Mesenchymal stem cell (in vitro differentiated cells and primary cell): ENCODE measurements at places on chromosomes 3 and 15.

- DNase-seq: no peak
Measured at GRCh38 chr15:42726114-42726513, 10.8 kb downstream of the CDAN1 start.

- peak; percentile 62 for DNase-seq
Measured at GRCh38 chr15:73022161-73022560, 30.1 kb upstream of the NEO1 start.

DNA sequence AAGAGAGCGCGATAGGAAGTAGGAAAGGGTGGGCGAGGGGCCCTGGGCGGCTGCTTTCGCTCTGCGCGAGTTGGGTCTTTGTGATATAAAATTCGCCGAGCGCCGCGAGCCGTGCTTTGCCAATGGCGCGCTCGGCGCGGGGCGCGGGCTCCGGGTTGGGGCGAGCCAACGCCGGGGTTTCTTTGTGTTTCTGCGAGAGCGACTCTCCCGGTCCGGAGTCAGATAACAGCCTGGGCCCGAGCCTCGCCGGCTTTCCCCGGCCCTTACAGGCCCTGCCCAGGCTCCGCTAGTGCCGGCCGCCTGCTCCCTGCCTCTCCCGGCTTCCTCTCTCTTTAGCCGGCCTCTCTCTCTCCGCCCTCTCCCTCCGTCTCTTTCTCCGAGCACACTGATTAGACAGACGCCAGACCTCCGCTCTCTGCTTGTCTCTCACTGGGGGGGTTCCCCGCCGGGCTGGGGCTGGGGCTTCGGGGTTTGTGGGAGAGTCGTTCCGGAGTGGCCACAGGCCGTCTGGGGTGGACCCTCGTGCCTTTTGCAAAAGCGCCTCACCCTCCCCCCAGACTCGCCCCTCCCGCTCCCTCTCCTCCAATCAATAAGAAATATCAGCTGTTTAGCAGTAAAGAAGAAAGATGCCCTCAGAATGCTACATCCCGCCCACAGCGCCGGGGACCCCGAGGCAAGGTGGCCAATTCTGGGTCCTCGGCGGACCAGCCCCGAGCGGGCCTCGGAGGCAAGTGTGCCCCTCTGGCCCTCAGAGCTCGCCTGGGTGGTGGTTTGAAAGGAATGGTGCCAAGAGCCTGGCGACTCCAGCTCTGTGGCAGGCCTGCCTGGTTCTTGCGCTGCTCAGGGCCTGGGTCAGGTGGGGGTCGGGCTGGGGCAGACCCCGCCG, 2.9 kb downstream of the NR2F2 start:
- peak; percentile 46 for DNase-seq

- no peak for DNase-seq
Measured at GRCh38 chr15:62173215-62173614, 8.1 kb upstream of the C2CD4B start.

DNA sequence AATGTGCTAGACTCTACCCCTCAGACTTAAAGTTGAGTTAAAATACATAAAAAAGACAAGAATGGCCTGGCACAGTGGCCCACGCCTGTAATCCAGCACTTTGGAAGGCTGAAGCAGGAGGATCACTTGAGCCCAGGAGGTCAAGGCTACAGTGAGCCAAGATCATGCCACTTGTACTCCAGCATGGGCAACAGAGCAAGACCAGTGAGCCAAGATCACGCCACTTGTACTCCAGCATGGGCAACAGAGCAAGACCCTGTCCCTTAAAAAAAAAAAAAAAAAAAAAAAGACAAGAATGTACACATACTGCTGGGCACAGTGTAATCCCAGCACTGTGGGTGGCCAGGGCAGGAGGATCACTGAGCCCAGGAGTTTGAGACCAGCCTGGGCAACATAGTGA, 17.4 kb downstream of the DIS3L start:
- DNase-seq: no peak

GRCh38 chr15:77475001-77475400, 54.3 kb downstream of the HMG20A start:
- DNase-seq: no peak

- DNase-seq: no peak
Measured at GRCh38 chr3:178795349-178795748, 259.1 kb downstream of the KCNMB2 start.

DNA sequence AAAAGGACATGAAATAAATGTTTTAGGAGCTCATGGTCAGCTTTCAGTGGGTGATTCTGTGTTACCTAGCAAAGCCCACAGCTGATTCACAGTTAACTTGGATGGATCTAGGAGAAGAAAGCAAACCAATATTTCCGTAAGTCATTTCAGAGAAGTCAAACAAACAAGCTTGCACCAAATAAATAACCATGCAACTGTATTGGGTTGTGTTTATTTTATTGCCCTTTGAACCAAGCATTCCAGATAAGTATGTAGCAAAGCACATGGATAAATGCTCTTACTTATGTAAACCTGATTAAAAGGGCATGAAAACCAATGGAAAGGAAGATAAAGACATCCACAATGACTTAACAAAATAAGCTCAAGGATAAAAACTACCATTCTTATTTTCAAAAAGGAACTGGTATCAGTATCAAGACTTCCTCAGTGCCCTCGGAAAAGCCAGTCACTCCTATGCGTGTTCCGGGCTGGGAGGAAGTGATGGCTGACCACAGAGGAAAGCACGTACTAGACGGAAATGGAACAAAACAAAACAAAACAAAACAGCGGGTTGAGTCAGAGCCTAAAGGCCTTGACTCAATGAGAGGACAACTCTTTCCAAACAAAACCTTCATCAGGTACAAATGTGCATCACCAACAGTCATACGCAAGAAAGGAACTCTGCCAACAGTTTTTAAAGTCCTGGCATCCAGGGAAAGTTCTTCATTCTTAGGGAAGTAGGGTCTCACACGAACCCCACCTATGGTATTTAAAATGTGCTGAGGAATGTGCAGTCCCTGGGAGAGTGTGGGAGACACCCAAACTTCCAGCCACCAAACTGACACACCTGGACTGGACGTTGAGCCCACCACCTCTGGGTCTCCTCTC, 103.3 kb downstream of the SNRK start:
- peak; percentile 93 for DNase-seq

DNA sequence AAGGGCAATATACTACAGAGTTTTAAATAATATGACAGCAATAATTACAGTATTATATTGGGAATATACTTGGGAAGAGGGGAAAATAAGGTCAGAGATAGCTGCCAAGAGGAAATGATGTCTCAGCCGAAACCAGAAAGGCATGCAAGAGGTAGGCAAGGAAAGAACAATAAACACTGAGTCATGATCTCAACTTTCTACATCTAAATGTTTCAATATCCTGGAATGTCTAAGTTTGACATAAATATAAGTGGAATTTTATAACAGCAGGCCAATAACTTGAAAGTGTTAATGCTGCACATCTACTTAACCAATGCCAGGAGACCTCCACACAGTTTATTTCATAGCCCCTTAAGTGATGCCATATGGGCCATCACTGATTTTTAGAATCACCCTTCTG, 99.8 kb upstream of the CPNE4 start:
- DNase-seq: peak; percentile 29

GRCh38 chr3:45687828-45688193, 1.4 kb upstream of the SACM1L start:
- DNase-seq: no peak

- DNase-seq: no peak
Measured at GRCh38 chr3:40427045-40427669, 30.0 kb upstream of the RPL14 start.

GRCh38 chr3:190205739-190206138, 85.0 kb upstream of the P3H2 start:
- DNase-seq: peak; percentile 74

- peak; percentile 59 for DNase-seq
Measured at GRCh38 chr15:82132742-82133141, 86.9 kb upstream of the MEX3B start.

DNA sequence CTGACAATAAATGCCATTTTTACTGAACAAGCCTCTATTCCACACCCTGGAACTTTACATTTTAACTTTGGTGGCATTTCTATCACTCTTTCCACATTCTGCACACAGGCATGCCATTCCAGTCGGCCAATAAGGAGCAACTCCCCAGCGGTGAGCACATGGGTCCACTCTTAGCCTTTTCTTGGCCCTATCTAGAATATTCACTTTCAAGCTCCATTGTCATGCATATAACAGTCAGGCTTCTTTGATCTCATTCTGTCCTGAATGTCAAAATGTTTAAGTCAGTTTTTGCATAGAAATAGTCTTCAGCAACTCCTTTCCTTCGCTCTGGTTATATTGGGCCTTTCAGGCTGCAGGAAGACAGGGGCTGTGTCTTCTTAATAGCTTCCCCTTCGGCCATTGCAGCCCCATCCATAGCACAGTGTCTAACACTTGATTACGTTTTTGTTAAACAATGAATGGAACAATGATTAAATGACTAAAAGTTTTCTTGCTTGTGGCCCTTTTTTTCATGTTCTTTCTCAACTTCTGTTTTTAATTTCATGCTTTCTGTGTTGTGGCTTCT, 427.3 kb downstream of the MFSD1 start:
- no peak for DNase-seq

DNA sequence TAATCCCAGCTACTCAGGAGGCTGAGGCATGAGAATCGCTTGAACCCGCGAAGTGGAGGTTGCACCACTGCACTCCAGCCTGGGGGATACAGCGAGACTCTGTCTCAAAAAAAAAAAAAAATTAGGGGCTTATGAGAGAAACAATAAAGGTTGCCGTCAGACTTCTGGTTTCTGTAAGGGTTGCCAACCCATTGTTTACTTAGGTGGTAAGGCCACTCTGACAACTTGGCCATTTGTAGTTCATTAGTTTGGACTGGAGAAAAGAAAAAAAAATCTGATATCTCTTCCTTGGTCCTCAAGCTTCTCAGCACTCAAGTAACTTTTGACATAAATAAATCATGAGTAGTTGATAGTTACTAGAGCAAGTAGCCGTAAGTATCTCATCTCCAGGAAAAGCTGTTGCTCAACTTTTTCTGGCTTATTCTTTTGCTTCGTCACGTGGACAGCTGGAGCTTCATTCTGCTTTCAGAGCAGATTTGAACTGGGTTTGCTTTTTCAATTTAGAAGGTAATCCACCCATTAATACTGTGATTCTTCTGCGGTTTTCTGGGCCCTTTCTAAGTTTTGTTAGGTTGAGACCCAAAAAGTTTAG, 9.4 kb downstream of the SNX1 start:
- DNase-seq: peak; percentile 83

- no peak for DNase-seq
Measured at GRCh38 chr3:189278221-189278620, 106.5 kb downstream of the TPRG1 start.

GRCh38 chr15:39629906-39630305, 49.0 kb downstream of the THBS1 start:
- DNase-seq: no peak

GRCh38 chr3:45017821-45018220, 8.3 kb upstream of the CLEC3B start:
- DNase-seq: no peak

DNA sequence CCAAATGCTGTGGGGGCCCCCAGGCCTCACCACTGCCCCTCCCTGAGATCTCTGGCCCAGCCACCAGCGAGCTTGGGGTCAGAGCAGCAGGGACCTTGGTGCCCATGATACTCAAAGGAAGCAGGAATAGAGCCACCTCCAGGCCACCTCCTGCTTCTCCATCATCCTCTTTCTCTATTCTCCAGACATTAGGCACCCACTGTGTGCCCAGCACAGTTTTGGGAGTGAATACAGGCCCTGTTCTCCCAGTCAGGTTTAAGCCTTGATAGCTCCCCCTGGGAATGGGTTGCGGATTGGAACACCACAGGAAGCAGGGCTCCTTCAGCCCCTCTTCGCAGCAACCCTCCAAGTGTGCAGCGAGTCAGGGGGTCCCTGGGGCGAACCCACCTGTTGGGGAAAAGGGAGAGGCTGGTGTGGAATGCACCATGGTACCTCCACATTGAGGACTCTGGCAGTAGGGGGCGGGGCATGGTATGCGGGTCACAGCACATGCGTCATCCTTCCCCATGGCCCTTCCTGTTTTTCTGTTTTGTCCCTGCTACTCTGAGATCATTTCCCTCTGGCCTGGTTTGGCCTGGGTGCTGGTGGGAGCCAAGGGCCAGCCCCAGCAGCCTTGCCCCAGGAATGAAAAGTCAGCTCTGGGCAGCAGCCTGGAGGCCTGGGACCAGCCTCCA, 14.2 kb upstream of the SEMA3B start:
- no peak for DNase-seq

DNA sequence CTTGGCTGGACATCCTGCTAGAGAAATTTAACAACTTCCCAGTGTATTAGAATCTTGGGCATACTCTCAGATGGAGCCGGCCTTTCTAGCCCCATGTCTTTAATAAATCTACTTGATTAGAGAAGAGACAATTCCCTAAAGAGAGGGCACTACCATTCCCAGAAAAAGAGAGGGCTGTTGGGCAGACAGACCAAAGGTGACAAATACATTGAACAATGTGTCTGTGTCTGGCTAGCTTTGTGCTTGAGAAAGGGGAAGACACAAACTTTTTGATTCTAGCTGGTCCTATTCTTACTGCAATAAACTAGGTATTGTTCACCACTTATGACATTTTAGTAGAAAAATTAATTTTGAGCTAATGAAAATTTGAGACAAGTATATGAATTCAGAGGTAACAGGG, 57.7 kb downstream of the DUT start:
- no peak for DNase-seq

GRCh38 chr15:69669446-69669845, 216.8 kb downstream of the RPLP1 start:
- no peak for DNase-seq

- no peak for DNase-seq
Measured at GRCh38 chr3:195717852-195718476, 2.8 kb upstream of the MUC20 start.

DNA sequence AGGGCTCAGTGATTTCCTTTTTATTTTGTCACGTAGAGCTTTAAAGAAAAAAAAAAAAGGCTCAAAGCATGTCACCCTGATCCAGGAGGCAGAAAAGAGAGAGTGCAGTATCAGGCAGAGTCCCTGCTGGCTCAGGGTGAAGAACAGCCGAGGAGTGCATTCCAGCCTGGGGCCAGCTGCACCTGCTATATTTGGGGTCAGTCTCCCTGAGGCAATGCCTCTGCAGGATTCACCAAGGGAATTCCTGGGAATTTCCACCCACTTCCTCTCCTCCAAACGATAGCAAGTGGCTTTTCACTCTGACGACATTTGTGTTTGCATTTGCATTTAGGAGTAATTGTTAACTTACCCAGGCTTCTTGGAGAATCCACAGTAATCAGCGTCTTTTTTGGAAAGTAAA, 202.9 kb upstream of the CTNNB1 start:
- DNase-seq: peak; percentile 50

DNA sequence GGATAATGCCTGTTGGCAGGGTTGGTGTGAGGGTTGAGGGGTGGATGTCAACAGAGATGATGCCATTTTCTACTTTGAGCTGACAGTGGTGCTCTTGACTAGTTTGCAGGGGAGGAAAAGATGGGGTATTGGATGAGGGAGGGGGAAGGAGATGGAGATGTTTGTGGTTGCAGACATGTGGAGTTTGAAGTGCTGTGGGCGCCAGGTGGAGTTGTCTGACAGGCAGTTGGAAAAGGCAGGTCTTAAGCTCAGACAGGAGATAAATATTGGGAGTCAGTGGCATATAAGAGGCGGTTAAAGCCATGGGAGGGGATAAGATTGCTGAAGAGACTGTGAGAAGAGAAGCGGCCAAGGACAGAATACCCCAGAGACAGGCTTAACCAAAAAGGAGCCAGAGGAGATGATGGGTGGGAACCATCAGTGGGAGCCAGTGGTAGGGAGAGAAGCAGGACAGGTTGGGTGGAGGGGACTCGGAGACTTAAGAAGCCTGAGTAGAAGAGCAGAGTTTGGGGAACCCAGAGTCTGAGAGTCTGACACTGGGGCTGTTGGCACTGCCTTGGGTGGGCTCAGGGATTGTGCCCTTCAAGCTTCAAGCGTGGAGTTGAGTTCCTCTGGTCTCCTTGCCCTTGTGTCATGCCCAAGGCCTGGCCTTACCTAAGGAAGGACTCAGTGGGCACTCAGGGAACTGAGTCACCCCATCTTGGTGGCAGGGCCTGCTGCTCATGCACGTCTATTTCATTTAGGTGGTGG, 13.9 kb downstream of the COPG1 start:
- no peak for DNase-seq
